Stimulated activated CD4-positive, alpha-beta T cell treated with anti-CD3 and anti-CD28 coated beads, Interleukin-2, amount 100 ng/mL, for 24 hours (primary cell): ENCODE measurements at places on chromosomes 11 and 22.
A peak's percentile ranks its signal among the peaks of the same experiment; 100 is the strongest.

GRCh38 chr11:63763496-63764339 is 4.9 kb downstream of the ZFTA start:
- DNase-seq: no peak

DNA sequence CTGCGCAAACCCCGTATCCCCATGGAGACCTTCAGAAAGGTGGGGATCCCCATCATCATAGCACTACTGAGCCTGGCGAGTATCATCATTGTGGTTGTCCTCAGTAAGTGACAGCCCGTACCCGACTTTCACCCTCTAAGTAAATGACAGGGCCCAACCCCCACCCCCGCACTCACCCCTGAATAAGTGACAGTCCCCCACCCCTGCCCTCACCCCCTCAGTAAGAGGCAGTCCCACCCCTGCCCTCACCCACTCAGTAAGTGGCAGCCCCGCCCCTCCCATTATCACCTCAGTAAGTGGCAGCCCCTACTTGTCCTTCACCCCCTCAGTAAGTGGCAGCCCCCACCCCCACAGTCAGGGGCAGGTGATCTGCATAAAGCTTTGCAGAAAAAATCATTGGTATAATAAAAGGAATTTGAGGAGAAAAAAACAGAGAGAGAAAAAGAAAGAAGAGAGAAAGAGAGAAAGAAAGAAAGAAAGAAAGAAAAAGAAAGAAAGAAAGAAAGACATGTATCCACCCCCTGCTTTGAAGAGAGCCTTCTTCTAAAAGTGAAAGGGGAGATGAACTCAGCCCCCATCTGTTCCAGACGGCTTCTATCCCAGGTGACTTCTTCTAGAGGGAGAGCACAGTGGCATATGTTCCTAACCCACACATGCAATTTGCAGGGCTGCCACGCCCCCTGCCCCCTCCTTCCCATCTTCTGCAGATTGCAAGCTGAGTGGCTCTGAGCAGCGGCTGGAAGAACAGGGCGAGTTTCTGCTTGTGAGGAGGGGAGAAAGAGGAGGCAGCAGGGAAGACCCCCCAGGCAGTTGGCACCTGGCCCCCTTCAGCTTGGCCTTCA is 12.5 kb upstream of the SMIM35 start:
- no peak for DNase-seq

DNA sequence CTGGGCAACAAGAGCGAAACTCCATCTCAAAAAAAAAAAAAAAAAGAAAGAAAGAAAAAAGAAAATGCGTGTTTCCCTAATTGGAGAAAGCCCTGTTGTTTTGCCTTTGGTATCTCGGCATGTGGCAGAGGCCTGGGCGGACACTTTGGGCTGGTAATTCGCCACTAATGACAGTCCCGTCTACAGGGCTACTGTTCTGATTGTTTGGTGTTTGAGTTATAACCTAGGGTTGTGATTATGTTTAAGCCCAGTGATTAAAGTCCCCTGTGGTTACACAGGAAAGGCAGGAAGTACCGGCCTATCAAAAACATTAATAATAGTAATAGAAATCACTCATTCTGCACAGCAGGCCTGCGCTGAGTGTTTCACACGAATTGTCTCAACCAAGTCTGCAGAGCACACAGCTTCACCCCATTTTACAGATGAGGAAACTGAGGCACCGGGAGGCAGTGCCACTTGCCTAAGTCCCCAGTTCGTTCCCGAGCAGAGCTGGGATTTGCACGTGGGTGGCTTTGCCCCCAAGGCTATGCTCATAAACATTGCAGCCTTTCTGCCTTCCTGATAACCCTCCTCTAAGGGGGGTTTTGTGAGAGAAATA is 39.1 kb upstream of the GRAMD4 start:
- DNase-seq: no peak

DNA sequence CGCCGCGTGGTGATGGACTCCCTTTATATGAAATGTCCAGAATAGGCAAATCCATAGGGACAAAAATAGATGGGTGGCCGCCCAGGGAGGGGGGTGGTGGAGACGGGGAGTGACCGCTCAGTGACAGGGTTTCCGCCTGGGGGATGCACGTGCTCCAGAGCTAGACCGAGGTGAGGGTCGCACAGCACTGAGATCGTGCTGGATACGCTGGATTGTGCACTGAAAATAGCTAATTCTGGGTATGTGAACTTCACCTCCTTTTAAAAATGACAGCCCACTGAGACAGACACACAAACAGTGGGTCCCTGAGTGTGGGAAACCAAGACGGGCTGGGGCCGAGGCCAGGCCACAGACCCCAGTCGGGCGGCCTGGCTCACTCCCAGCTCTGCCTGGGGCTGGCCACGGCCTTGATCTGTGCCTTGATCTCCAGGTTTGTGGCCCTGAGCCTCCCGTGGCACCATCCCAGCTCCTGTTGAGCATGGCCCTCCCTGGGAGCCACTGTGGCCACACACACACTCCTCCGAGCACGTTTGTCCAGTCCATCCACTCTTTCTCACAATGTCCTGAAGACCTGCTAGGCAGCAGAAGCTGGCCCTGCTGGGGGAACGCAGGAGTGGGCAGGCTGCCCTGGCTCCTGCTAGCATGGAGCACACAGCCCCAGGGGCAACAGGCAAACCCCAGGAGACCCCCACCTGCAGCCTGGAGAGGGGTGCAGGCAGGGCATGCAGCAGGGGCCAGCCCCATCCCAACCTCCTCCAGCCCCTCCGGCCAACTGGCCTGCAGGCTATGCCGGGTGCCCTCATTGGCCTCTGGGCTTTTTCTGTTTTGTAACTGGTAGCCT is 41.0 kb upstream of the TH start:
- no peak for DNase-seq

DNA sequence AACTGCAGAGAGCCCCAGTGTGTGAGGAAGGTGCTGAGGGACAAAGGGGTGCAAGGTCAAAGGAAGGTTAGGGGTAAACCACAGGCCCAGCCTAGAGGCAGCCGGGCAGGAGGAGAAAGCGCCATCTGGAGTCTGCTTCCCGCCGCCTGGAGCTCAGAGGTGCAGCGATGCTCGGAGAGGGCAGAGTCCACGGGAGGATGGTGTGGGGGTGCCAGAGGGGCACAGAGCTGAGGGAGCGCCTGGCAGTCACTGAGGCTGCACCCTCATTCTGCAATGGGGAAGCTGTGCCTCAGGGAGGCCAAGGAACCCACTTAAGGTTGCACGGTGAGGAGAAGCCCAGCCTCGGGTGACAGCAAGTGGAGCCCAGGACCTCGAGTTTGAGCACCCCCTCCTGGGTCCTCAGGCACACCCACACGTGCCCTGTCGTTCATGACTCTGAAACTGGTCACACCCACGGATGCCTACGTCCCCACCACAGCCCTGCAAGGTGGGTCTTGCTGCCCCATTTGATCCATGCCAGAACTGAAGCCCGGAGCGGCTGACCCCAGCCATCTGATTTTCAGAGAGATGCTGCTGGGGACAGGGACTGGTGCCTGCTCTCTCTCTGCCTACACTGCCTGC is 1.6 kb downstream of the IL2RB start:
- peak; percentile 36 for DNase-seq

- no peak for DNase-seq
Observed at GRCh38 chr11:42657169-42657568, 654.6 kb upstream of the API5 start.

DNA sequence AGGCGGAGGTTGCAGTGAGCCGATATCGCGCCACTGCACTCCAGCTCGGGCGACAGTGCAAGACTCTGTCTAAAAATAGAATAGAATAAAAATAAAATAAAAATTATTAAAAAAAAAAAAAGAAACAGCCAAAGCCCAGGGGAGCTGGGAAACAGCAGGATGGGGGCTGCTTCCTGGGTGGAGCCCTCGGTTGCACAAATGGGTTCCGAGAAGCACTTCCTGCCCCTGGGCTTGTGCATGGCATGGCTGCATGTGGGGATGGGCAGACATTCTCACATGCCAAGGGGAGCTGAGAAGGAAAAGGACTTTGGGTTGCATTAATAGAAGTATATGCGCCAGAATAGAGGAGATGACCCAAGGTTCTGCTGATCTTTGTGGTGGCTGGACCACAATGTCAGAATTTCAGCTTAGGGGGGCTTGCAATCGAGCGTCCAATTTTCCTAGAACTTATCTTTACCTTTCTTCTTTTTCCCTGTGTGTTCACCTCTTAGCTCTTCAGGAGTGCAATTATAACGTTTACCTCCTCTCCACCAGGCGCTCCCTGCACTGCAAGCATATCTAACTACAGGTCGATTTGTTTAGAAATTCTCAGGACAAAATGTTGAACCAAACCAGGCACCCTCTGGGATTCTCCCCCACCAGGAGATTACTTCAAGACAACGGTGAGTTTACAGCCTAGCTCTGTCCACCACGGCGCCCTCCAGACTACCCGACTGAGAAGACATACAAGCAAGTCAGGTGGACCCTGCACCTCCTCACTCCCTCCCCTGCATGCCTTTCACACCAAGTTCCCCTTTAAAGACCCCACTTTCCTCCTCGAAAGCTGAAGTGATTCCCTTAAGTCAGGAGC is 53.2 kb downstream of the SHISAL1 start:
- peak; percentile 9 for DNase-seq

- DNase-seq: no peak
Observed at GRCh38 chr11:88042238-88042637, 133.0 kb downstream of the RAB38 start.

DNA sequence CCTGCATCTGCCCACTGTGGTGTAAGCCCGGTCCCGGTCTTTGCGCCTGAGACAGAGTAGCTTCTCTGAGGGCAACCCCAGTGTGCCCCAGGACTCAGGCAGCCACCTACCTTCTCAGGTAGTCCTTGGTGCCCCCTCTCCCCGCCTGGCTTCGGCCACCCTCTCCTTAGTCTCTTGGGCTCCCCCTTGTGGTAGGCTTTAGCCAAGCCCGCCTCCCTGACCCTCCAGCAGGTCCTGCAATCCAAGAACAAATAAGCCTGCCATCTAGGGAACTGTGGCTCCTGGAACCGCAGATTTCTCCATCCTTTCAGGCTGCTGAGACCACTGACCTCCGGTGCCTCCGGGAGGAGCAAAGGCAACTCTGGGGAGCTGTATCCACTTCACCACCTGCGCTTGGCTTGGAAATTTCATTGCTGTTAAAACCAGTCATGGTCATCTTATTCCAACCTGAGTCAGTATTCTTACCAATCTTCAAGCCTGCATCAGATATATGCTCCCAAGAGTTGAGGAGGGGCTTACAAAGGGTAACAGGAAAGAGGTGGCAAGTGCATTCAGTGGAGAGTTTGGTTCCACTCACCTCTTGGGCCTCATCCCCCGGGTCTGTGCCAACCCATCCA is 52.8 kb upstream of the TENM4 start:
- peak; percentile 40 for DNase-seq

DNA sequence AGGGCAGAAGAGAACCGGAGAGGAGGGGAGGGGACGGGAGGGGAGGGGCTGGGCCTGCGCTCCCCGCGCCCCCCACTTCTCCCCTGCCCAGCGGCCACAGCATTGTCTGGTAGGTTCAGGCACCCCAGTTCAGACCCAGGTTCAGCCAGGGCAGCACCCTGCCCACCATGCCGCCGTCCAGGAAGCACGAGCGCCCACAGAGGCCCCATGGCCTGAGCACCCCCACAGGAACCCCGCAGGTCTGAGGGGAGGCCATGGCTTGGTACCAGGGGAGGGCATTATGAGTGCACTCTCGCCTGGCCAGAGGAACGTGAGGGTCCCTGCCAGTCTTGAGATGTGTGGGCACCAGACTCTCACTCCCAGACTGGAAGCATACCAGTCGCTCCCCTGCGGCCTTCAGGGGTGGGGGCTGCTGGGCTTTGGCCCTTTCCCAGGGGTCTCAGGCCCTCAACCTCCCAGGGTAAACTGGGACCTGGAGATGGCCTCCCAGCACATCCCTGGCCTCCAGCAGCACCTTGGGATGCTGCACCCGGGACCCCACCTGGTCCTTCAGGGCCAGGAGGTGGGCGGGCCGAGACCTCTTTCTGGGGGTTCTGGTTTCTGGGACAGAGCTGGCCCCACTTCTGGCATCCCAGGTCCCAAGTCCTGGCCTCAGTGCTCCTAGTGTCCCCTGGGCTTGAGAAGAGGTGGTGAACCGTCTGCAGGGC is 597 bp upstream of the PLXNB2 start:
- DNase-seq: no peak

GRCh38 chr11:12161603-12162350 is 51.4 kb downstream of the MICAL2 start:
- DNase-seq: no peak

- DNase-seq: no peak
Observed at GRCh38 chr11:20274031-20274430, 89.5 kb upstream of the HTATIP2 start.
